ENCODE measurements at places on chromosomes 7 and 10. TPM values are rescaled to one million over a fixed set of nuclear protein-coding genes. Genes with fewer than 3 reads are reported as not detected.

- H3K27ac ChIP-seq, result peak overlapping the region; percentile 5
- H3K27me3 ChIP-seq, result no peaks in the 10 kb centered on the region
- no peak for DNase-seq
Measured at GRCh38 chr7:77727527-77727926, 31.3 kb downstream of the RSBN1L start.

DNA sequence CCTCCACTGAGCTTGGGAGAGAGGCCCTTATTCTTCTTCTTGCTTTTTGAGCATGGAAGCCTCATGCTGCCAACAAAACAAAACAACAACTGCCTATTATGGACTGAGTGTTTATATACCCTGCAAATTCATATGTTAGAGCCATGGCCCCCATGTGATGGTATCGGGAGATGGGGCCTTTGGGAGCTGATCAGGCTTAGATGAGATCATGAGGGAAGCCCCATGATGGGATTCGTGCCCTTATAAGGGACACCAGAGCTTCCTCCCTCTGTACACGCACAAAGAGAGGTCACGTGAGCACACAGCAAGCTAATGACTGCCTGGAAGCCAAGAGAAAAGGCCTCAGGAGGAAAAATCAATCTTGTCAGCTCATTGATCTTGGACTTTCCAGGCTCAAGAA lies 235.0 kb downstream of the FANK1 start:
- H3K27me3 ChIP-seq, result no peaks in the 10 kb centered on the region
- DNase-seq, result no peak
- no peaks in the 10 kb centered on the region for H3K36me3 ChIP-seq
- H3K4me1 ChIP-seq, result no peaks in the 10 kb centered on the region
- H3K4me3 ChIP-seq, result no peak overlapping the region
- no peak overlapping the region for H3K27ac ChIP-seq

- no peaks in the 10 kb centered on the region for H3K27me3 ChIP-seq
- peaks cover 7% of the 10 kb centered on the region for H3K36me3 ChIP-seq
- no peak for DNase-seq
- no peak overlapping the region for H3K4me3 ChIP-seq
Measured at GRCh38 chr7:5231811-5232484, 41.9 kb downstream of the WIPI2 start.

The MCU gene
- total RNA-seq, result 6.9 TPM

The SPDYE5 gene
- not detected for total RNA-seq

The SOSTDC1 gene
- 0.12 TPM for total RNA-seq

The ABCB4 gene
- total RNA-seq, result 0.69 TPM

The C10orf62 gene
- 1.9 TPM for total RNA-seq

The PIP gene
- total RNA-seq, result not detected
